Stimulated activated CD4-positive, alpha-beta T cell treated with anti-CD3 and anti-CD28 coated beads, Interleukin-1b, Interleukin-23, amount 100 ng/mL, for 4 hours (primary cell): ENCODE measurements at places on chromosomes 13 and 19.

- DNase-seq: no peak
Observed at GRCh38 chr13:28181413-28181812, 43.1 kb downstream of the PAN3 start.

- DNase-seq: no peak
Observed at GRCh38 chr19:30512176-30513081, 140.2 kb downstream of the ZNF536 start.

DNA sequence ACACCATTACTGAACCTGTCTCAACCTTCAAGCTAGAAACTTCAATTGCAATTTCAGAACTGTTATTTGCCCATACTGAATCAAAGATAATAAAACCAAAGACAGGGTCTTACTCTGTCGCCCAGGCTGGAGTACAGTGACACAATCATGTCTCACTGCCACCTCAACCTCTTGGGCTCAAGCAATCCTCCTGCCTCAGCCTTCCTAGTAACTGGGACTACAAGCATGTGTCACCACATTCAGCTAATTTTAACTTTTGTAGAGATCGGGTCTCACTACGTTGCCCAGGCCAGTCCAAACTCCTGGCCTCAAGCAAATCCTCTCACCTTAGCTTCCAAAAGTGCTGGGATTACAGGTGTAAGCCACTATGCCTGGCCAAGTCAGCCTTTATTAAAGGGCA, 143.4 kb downstream of the DIAPH3 start:
- no peak for DNase-seq

- no peak for DNase-seq
Observed at GRCh38 chr13:90493667-90494066, 853.8 kb upstream of the MIR17HG start.

- DNase-seq: no peak
Observed at GRCh38 chr19:3969435-3970312, 1.2 kb downstream of the DAPK3 start.

- DNase-seq: no peak
Observed at GRCh38 chr19:31352296-31352781, 3.1 kb upstream of the TSHZ3 start.

DNA sequence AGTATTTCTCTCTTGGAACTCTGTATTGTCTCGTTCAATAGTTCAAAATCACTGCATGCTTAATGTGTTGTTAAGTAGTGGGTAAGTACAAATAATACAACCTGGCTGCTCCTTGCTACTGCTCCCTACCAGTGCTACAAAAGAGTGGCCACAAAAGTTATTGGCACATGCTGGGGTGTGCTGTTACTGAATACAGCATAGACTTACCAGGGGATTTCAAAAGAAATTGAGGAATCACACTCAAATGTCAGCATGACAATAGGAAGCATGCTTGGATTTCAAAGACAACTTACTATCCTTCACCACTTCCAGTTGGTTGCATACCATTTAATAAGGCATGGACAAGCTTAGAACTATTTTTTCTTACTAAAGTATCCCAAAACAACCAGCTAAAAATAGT, 1041.3 kb upstream of the SPRY2 start:
- DNase-seq: no peak

DNA sequence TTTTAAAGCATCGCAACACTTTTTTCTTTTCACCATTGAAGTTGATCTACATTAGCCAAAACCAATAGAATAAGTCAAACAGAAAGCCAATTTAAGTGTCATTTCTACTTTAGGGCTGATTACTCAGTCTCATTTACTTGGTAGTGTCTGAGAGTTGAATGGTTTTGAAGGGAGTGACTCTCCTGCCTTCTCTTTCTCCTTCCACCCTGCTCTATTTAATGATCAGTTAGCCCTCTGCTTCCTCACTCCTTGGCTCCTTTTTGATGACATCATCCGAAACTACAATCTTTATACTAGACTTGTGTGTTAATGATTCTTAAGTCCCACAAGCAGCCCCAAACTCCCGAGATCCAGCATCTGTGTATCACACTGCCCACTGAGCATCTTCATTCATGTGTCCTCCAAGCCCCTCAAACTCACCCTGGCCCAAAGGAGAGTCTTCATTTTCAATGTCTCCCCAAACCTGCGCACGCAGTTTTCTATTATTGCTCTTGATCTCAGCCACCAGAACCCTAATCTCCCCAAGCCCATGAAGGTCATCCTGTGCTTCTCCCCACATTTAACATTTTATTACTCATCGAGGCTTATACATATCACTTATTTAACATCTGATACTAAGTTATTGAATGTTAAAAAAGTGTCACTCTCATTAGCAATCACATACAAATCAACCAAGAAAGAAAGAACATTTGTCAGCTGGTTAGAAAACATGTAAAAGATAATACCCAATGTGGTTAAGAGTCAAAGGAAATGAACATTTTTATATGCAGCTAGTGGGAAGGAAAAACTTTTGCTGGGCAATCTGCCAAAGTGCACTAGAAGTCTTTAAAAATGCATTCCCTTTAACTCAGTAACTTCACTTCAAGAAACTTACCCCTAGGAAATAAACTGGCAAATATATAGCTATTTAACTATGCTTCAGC, 32.2 kb upstream of the ARGLU1 start:
- no peak for DNase-seq

- DNase-seq: peak; percentile 70
Observed at GRCh38 chr13:98445340-98446233, 131.3 kb downstream of the STK24 start.

DNA sequence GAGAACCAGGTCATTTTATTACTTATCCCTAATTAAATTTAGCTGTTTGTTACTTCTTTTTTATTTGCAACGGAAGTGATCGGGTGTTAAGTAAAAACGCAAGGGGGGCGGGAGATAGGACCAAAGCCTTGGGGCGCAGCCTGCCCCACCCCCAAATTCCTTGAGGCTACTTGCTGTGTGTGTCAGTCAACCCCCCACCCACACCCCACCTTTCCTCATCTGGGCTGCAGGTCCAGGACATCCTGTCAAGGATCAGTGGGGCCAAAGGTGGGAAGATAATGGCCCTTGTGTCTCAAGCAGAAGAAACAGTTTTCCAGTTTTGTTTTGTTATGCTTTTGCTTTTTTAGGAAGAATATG, 1.2 kb upstream of the FOXO1 start:
- no peak for DNase-seq

DNA sequence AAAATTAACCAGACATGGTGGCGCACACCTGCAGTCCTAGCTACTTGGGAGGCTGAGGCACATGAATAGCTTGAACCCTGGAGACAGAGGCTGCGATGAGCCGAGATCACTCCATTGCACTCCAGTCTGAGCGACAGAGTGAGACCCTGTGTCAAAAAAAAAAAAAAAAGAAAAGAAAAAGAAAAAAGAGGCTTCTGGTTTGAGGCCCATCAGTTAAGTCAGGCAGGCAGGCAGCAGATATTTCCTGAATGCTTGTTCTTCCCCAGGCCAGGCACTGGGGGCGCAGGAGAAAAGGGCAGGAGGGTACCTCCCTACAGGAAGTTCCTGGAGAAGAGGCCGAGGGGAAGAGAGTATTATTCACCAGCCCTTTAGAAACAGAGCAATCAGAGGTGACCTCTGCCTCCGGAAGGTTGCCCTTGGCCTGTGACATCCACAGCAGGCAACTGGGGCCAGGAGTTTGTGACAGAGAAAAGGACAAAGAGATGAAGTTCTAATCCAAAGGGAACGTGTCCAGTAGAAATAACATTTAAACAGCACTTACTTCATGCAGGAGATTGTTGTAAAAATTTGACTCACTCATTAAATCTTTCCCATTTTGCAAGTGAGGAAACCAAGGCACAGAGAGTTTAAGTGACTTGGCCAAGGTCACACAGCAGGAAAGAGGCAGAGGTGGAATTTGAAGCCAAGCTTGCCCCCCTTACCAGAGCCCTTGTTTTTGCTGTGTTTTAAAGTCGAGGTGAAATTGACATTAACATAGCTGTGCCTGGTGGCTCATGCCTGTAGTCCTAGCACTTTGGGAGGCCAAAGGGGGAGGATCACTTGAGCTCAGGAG, 4.3 kb upstream of the RLN3 start:
- DNase-seq: no peak

GRCh38 chr19:13770013-13770635, 4.1 kb upstream of the C19orf53 start:
- no peak for DNase-seq

GRCh38 chr13:97189928-97190327, 32.2 kb upstream of the MBNL2 start:
- DNase-seq: no peak

GRCh38 chr13:38191016-38191415, 158.6 kb upstream of the UFM1 start:
- DNase-seq: no peak

GRCh38 chr13:113845723-113846635, 17.9 kb downstream of the GAS6 start:
- DNase-seq: no peak

DNA sequence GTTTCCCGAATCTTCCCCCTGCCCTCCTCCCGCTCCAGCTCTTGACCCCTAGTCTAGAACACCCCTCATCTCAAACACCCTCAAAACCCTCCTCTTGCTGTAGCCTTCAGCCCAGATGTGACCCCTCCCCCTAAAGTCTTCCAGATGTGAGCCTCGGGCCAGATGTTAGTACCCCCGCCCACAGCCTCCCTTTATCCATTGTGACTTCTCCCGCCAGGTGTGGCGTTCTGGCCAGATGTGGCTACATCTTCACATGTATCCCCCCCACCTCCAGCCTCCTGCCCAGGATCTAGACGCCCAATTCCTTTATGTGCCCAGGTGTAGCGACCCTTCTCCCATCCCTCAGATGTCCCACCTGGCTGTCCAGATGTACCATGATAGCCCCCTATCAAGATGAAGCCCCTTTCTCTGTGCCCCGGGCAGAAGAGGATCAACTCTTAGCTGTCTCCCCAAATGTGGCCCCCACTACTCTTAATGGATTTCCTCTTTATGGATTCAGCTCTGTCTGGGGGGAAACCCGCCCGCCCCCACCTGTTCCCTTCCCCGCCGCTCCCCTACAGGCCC, 517 bp upstream of the LTBP4 start:
- no peak for DNase-seq

DNA sequence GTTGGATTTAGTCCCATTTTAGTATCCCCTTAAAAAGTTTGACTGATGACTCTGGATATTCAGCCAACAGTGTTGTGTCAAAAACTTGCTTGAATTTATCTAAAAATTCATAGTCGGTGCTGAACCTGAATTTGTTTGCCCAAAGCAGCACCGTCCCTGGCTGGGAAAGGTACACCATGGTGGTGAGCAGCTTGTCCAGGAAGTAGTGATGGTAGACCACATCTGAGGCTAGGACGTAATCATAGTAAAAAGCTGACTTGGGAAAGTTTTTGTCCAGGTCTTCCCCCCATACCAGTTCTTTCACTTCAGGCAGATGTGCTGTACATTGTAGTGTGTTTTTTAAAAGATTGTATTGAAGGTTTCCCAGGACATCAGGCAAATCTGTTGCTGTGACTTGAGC, 8.8 kb downstream of the METTL21C start:
- no peak for DNase-seq

DNA sequence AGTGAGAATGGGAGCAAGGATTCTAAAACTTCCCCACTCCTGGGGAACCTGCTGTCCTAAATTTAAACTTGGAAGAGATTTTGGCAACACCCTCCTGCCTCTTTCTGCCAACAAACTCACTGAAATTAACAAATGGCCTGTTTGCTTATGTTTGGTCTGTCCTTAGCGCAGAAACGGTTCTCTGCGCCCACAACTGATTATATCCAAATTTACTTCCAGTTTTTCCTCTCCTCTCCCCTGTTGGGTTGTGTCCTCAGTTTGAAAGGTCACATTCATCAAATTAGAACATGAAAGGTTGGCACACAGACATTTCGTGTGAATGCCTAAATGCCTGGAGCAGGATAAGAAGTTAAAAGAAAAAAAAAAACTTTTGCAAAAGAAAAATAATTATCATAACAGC, 56.4 kb upstream of the MRI1 start:
- DNase-seq: no peak

GRCh38 chr13:101916108-101916774, 463.8 kb downstream of the ITGBL1 start:
- no peak for DNase-seq

DNA sequence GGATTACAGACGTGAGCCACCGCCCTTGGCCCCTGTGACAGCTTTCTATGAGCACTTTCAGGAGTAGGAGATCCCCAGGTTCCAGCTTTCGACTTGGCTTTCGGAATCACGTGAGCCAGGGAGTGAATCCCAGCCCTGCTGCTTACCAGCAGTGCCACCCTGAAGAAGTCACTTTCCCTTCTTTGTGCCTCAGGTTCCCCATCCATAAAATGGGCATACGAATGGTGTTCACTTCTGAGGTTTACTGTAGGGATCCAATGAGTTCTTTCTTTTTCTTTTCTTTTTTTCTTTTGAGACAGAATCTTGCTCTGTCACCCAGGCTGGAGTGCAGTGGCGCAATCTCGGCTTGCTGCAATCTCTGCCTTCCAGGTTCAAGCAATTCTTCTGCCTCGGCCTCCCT, 4.3 kb upstream of the HOMER3 start:
- DNase-seq: no peak

GRCh38 chr19:7871437-7872305, 2.5 kb downstream of the PRR36 start:
- peak; percentile 67 for DNase-seq

DNA sequence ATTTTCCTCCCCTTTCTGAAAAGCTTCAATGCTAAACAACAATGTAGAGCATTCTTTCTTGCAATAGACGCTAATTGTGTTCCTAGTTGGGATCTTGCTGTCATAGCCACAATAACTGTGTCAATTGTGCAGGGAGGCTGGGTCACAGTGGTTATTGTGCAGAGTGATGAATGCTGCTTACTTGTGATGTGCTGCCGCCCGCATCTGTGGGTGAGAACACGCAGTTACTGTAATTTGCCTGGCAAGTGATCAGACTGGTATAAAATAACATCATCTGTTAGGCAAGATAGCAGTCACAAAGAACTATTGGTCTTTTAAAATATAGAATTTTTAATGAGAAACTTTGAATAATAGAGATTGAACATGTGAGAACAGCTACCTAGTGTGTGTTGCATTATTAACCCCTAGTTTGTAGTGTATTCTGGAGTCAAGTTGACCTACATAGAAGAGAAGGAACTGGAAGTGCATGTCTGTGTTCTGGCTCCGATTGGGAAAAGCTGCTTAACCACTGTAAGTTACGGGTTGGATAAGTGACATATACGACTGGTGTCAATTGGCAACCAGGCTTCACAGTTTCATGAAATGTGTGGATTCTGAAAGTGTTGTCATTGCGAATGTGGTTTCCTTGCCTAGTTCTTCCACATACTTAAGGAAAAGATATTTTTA, 43.6 kb downstream of the SLAIN1 start:
- DNase-seq: no peak

GRCh38 chr19:39401549-39402345, 4.9 kb upstream of the ZFP36 start:
- DNase-seq: peak; percentile 59
